ENCODE measurements at places on chromosomes 5 and 9.

DNA sequence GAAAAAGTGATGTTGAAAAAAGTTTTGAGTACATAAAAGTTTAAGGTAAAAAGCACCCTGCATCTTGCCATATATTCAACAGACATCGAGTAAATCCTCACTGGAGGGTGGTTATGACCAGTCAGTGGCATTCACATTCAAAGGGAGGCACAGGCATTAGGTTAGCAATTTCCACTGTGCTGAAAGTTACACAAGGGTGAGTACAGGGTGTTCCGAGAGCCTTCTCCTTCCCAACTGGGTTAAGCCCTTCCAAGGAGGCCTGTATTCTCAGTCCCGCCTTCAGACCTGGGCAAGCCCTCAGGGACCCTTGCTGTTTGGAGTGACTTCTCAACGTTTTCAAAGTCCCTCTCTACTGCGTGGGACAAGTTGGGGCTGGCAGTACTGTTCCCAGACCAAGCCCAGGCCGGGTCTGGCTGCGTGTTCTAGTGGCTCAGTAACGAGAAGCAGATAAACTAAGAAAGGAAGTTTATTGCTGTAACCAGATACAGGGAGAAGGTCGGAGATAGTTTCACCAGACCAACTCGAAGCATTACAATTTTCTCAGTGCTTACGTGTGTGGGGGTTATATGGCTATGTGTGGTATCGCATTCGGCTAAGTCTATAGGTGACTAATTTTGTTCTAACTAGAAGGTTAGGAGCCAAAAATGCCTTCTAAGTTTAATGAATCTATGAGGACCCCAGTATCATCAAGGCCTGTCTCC lies 13.0 kb upstream of the SETX start:
- no peak for DNase-seq

DNA sequence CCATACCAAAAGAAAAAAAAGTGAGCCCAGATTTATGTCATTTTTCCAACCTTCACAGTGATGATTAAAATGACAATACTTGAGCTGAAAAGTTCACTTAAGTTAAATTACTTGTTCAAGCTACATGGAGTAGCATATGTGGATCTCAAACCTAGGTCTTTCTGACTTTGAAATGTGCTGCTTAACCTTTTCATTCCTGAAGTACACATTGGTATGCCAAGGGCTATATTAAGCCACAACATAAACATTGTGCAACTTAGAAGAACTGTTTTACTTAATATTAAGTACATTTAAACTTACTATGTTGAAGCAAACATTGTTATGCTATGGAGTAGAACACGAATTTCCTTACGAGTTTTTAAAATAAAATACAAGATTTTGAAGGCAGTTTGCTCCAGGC lies 105.0 kb downstream of the GIN1 start:
- DNase-seq = no peak

GRCh38 chr5:175590471-175590881 lies 67.4 kb upstream of the HRH2 start:
- peak; percentile 50 for DNase-seq

- no peak for DNase-seq
These were observed 112.6 kb downstream of the CAVIN4 start for GRCh38 chr9:100690438-100690837.

DNA sequence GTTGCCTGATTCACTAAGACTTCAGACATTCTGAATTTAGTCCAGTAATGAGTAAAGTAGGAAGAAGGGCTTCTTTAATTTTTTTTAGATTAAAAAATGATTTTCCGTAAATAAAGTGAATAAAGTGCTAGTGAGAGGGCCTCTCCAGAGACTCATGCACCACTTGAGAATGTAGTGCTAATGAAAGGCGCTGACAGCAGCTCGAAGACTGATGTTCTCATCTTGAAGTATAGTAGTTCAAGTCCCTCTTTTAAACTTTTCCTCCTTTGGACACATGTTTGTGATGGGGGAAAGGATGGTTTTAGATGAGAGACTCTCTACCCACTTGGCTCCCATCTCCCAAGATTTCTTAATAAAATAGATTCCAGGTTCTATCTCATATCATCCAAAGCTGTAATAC lies 48.5 kb downstream of the G3BP1 start:
- no peak for DNase-seq

DNA sequence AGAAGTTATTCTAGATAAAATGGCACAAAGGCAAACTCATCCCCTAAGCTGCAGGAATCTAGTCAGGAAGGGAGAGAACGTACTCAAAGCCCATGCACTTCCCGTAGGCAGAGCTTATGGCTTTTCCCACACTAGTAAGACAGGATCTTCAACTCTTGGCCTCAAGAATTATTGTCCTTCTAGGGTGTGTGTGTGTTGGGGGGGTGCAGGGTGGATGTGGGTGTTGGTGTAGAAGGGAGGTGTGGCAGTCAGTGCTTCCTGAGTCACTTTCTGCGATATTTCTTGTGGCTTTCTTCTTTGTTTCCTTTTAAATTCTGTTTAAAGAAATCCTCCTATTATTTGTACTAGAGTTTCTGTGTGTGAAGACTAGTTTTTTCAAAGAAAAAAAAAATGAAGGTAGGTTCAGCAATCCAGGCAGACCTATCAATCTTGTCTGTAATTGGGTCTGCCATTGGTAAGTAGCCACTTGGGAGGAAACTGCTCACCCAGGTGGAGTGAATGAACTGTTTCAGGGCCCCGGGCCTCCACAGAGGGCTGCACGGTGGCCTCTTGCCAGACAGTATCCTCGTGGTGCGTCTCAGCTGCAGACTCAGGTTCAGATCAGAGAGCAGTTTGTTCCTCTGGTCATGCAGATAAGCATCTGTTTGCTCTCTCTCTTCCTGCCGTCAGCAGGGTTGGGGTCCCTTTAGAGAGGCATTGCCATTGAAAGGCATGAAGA lies 131.9 kb downstream of the NPR3 start:
- no peak for DNase-seq

GRCh38 chr5:76351577-76351976 lies 51.5 kb upstream of the IQGAP2 start:
- no peak for DNase-seq

DNA sequence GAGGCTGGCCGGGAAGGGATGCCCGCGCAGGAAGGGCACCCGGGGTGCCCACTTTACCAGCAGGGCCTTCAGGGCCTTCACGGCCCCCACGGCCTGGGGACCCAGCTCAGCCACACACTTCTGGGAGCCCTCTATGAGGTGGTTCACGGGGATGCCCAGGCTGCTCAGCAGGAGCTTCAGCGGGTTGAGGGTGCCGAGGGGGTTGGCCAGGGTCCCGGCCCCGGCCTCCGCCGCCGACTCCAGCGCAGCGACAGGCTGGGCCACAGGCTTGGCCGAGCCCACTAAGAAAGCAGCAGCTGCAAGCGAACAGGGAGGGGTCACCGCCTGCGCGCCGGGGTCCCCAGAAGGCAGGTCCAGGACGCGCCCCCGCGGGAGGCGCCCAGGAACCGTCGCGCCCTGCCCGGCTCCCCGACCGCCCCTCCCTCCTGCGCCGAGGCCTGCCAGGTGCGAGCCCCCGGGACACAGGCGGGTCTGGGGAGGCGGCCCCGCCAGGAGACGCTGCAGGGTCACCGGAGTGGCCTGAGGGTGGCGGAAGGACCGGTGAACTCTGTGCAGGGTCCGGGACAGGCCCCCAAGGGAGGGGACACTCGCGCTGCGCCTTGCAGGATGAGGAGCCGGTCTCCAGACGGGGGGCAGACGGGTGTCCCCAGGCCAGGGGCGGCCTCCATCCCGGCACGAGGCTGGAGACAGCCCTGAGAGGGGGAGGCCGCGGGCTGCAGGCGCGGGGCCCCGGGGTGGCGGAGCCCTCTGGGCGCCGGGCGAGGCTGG lies 572 bp downstream of the SCGB3A1 start:
- no peak for DNase-seq

DNA sequence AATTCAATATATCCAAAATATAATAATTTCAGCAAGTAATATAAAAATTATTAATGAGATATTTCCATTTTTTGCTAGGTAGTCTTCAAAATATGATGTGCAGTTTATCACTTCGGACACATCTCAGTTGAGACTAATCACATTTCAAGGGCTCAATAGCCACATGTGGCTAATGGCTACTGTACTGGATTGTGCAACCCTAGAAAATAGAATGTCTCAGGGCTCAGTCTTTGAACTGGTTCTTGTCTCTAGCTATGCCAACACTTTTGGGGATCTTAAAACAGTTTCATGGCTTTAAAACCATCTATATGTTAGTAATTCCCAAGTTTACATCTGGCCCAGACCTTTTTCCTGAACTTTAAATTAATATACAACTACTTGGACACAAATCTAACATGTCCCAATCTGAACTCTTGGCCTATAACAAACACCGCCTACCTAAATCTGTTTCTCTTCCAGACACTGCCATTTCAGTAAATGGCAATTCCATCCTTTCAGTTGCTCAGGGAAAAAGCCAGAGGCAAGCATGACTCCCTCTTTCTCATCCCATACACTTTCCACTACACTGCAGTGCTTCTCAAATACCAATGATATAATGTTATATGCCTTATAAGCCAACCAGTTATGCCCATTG lies 18.8 kb downstream of the PTAR1 start:
- no peak for DNase-seq

DNA sequence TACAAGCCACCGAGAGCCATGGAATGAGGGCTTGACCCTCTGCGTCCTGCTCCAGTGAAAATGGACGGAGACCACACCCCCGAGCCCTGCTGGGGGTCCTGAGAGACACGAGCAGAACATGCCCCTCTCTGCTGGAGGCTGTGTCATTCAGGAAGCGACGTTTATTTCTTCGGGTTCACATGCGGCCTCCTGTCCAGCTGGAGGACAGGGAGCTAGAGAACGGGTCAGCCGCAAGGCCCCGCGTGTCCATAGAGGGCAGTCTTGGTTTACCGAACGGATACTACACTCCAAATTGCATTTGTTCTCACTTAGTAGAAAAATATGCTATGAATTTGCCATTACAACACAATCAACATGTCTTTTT lies 36.1 kb downstream of the MRPL36 start:
- peak; percentile 49 for DNase-seq

DNA sequence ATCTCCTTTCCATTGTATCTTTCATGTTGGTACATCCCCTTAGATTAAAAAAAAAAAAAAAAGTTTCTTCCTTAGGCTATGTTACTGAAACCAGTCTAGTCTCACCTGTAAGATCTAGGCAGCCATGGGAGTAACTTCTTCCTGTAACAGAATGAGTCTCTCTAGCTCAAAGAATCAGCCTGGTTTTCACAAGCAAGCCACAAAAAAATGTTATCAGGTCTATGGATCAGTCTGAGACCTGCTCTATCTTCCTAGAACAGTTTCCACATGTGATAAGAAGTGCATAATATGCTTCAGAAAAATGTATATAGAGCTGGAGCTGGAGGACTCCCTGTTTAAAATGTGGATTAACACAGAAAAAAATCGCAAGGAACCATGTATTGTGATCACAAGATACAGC lies 53.8 kb downstream of the ARRDC3 start:
- no peak for DNase-seq

- no peak for DNase-seq
These were observed 30.5 kb upstream of the CSF1R start for GRCh38 chr5:150116667-150117400.

GRCh38 chr5:2188137-2188536 lies 305.4 kb upstream of the IRX4 start:
- DNase-seq = no peak

GRCh38 chr9:79233542-79233941 lies 338.2 kb upstream of the TLE4 start:
- DNase-seq = peak; percentile 16

DNA sequence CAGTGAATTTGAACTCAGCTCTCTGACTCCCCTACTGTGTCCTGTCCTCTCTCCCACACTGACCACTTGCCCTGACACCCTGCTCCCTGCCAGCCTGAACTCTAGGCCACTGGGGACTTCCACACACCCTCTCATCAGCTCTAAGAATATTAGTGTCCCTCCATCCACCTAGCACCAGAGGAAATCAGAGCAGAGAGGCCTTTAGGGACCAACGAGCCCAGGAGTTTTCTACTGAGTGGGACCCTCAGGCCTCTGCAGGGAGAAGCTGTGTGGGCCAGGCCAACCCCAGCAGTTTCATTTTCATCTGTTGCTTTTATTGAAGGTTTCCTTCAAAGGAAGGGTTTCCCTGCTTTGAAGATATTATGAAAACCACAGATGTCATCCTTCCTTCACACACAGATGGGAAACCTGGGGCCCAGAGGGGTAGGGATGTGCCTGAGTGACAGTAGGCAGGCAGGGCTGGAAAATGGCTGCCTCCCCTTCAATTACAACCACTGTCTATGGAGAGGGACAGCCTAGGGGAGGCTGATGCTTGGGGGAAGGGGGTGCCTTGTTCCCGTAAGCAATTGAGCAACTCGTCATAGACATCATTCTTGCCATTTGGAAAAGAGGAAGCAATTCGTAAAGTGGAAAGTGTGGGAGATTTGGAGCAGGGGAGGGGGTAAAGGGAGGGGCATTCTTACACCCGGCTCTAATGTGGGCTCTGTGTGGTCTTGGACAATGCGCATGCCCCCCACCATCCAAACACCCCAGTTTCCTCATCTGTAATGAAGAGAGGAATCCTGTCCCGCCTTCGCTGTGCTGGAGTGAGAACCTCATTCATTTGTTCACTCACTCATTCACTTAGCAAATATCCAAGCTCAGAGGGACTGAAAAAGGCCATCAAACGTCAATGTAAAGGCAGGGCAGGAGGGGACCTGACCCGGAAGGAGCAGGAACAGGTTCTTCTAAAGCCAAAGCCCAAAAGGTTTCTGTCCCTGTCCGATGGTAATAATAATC lies 3.9 kb downstream of the GLIPR2 start:
- DNase-seq = no peak

GRCh38 chr5:140602147-140602546 lies 30.8 kb downstream of the CD14 start:
- no peak for DNase-seq

DNA sequence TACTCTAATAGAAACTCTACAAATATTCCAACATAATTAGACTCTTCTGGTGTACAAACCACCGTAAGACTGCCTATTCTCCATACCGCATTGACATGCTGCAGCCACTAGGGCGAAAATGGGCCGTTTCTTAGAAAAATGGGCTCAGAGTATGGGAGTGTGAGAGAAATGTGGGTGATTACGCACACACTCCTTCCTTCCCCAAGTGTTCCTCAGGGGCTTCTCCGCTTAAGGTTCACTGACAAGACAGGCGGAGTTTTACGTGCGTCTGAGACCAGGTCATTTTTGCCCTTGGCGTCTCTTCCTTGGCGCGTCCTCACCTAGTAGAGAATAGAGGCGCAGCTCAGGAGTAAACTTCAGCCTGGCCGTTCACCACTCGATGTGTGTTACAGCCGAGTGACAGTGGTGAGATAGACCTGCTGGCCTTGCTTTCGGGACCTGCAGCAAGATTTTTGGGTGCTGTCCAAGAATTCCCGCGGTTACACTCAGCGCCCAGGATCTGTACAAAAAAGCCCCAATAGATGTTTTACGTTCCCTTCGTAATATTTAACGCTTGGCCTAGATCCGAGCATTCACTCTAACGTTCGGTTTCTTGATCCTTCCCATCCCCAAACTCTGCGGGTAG lies 1.8 kb upstream of the NTRK2 start:
- no peak for DNase-seq

Data from RCC 7860 (cell line).